ENCODE measurements at places on chromosomes 7 and 10. TPM values are rescaled to one million over a fixed set of nuclear protein-coding genes. Genes with fewer than 3 reads are reported as not detected.

Gene TSPAN15
- 1.1 TPM for total RNA-seq

DNA sequence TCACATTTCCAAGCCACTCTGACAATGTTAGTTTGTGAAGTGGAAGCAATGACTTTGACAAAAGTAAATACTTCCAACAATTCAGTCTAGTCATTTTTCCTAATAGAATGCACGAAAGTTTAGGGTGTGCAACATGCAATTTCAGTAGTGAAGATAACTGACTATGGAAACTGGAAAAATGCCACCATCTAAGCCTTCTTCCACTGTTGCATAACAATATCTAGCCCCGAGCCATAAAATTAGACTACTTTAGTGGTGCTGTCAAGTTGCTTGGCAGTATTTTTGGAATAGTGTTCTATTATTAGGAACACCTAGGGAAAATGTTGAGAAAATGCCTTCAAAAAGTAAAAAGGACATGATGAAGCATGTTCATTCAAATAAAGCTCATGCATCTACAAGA is 17.9 kb downstream of the SEMA3A start:
- no peak for DNase-seq
- H3K36me3 ChIP-seq: no peaks in the 10 kb centered on the region
- H3K27me3 ChIP-seq: no peaks in the 10 kb centered on the region
- H3K27ac ChIP-seq: no peak overlapping the region
- peaks cover under 1% of the 10 kb centered on the region for H3K4me1 ChIP-seq
- H3K4me3 ChIP-seq: no peak overlapping the region

Gene CALML3
- not detected for total RNA-seq

Gene TNS3
- total RNA-seq: 0.12 TPM

GRCh38 chr7:148028165-148028564 is 562.4 kb upstream of the C7orf33 start:
- H3K27ac ChIP-seq: no peak overlapping the region
- no peak overlapping the region for H3K4me3 ChIP-seq
- H3K27me3 ChIP-seq: no peaks in the 10 kb centered on the region

GRCh38 chr7:97025983-97026714 is 1.5 kb upstream of the DLX5 start:
- peaks cover 69% of the 10 kb centered on the region for H3K27me3 ChIP-seq
- DNase-seq: peak; percentile 41
- H3K36me3 ChIP-seq: no peaks in the 10 kb centered on the region
- H3K4me1 ChIP-seq: peaks cover 56% of the 10 kb centered on the region
- no peak overlapping the region for H3K27ac ChIP-seq

DNA sequence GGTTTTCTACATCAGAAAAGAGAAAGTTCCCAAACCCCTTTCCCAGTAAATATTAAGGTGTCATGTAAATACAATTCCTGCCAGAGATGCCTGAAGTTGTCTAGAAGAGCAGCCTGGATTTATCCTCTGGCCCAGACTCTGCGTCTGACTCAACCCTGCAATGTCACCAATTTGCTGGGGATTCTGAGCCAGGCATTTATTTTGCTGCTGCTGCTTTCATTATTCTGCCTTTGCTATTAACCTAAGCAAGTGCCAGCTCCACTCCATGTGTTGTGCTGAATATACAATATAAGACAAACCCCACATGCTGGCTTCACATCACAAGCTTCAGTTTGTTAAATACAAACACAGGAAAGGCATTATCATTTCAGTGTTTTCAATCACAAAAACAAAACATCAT is 59.1 kb downstream of the ELAPOR2 start:
- peaks cover 4% of the 10 kb centered on the region for H3K27me3 ChIP-seq
- H3K27ac ChIP-seq: no peak overlapping the region
- H3K36me3 ChIP-seq: no peaks in the 10 kb centered on the region
- DNase-seq: no peak

Gene CARD11
- 105 TPM for total RNA-seq

Gene PMS2
- total RNA-seq: 19.4 TPM

Gene GRM3
- not detected for total RNA-seq

- no peak overlapping the region for H3K27ac ChIP-seq
- H3K4me1 ChIP-seq: no peaks in the 10 kb centered on the region
Observed at GRCh38 chr7:47260270-47260669, 321.6 kb downstream of the TNS3 start.

DNA sequence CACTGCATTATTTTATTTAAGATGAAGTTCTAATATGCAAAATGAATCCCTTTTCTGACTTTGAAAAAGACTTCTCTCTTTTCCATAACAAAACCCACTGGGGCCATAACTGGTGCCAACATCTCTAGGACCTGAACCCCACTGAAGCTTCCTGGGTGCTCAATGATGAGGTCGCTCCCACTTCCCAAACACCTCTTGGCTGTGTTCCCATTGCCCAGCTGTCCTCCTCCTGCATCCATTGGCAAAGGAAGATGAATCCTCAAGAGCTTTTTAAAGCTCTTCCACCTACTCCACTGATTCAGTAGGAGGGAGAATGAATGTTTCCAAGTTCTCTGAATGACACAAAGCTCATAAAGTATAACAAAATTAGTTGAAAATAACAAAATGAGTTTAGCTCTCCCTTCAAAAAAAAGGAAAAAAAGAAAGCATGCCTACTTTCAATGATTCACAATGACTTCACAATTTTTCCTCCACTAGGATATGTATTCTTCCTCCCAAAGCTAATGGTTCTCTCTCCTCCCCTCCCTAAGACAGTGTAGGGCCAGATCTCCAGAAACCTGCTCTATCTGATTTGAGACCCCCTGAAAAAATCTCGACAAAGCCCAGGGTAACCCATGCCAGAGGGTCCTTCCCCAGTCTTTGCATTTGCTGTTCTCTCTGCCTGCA is 64.8 kb downstream of the SORBS1 start:
- no peaks in the 10 kb centered on the region for H3K36me3 ChIP-seq
- no peak for DNase-seq
- no peaks in the 10 kb centered on the region for H3K27me3 ChIP-seq
- no peak overlapping the region for H3K4me3 ChIP-seq
- H3K27ac ChIP-seq: no peak overlapping the region

- H3K4me1 ChIP-seq: no peaks in the 10 kb centered on the region
- DNase-seq: no peak
- H3K27me3 ChIP-seq: no peaks in the 10 kb centered on the region
- H3K27ac ChIP-seq: no peak overlapping the region
Observed at GRCh38 chr7:4800926-4801838, 25.8 kb downstream of the AP5Z1 start.

GRCh38 chr10:13440185-13441061 is 88.4 kb downstream of the BEND7 start:
- peaks cover 38% of the 10 kb centered on the region for H3K27me3 ChIP-seq
- H3K36me3 ChIP-seq: no peaks in the 10 kb centered on the region
- DNase-seq: peak; percentile 75
- peak overlapping the region; percentile 61 for H3K4me3 ChIP-seq

DNA sequence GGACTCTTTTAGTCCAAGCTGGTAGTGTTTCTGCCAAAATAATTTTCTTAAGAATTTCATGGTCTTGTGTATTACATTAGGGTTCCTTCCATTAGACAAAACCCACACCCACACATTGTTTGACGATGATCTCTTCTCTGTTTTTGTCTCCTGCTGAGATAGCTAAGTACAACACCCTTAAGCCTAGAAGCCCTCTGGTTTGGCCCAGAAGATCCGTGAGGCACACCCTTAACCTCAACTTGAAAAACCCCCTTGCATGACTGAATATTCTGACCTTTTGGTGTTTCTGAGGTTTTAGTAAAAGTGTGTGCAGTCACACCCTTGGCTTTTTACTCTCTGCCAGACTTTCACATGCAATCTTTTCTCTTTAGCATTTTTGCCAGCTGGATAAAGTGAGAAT is 29.3 kb upstream of the ERCC6 start:
- H3K36me3 ChIP-seq: no peaks in the 10 kb centered on the region
- no peak for DNase-seq
- H3K27ac ChIP-seq: no peak overlapping the region

DNA sequence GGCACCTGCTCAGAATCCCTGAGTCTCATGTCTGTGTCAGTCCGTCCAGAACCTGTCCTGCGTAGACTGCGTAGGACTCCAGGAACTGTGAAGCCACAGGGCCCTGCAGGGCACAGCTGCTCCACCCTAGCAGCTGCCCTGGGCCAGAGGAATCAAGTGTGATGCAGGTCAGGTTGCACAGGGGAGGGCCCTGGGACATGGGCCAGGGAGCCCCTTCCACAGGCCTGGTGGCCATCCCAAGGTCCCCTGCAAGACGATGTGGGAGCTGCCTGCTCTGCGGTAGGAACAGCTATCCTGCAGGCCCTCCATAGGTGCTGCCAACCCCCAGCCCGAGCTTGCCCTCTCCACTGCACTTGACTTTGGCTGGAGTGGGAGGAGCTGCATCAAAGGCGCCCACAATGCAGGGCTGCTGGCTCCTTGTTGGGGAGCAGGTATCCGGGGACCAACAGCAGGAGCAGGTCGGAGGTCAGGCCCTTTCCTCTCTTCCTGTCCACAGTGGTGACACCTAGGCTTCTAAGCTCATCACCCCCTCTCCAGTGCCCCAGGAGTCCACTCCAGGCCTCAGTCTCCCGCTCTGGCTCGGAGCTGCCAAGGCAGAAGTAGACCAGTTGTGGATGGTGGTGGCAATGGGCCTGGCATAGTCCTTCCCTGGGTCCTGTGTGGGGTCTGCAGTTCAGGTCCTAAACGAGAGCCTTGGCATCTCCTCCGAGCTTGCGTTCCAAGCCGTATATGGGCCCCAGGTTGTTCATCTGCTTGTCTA is 149.1 kb downstream of the MAPK8 start:
- no peak overlapping the region for H3K4me3 ChIP-seq
- H3K4me1 ChIP-seq: no peaks in the 10 kb centered on the region
- no peak for DNase-seq
- H3K36me3 ChIP-seq: no peaks in the 10 kb centered on the region

DNA sequence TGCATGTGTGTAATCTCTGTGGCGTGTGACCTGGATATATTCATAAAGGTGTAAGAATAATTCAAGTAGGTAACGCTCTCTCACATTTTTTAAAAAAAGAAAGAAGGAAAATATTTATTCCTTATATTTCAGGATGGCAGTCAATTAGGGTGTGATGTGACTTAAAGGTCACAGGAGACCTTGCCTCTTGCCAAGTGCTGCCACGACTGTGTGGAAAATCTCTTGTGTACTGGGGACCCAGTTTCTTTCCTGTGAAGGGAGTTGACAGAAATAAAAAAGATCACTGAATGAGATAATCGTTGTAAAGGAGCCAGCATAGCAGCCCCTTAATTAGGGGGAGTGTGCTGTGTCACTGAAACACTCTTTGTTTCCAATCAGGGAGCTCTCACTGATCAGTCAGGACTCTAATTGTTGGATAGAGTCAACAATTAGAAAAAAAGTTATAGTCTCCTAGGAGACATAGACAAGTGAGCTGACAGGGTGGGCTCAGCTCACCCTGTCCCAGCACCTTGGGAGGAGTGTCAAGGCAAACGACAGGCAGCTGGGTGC is 31.1 kb downstream of the PTPRE start:
- no peak for DNase-seq
- H3K36me3 ChIP-seq: no peaks in the 10 kb centered on the region
- H3K27ac ChIP-seq: no peak overlapping the region
- H3K27me3 ChIP-seq: peaks cover 6% of the 10 kb centered on the region

DNA sequence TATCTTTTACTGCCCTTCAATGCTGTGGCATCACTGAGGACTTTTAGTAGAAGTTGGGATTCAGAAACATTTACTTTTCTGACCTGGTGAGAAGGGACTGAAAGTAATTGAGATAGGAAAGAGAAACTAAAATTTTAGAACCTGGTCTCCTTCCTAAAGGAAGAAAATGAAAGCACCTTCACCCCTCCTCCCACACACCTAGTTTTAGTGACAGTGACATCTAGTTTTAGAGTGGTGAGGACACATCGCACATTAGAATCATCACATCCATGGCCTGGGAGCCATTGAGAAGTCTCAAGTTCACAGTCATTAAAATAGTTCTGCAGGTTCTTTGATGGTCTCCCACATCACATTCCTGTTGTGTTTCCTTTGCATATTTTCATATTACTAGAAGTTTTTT is 16.1 kb downstream of the TAS2R41 start:
- no peak for DNase-seq
- no peaks in the 10 kb centered on the region for H3K36me3 ChIP-seq
- H3K27me3 ChIP-seq: no peaks in the 10 kb centered on the region
- peaks cover 27% of the 10 kb centered on the region for H3K4me1 ChIP-seq

- no peak overlapping the region for H3K27ac ChIP-seq
- H3K4me3 ChIP-seq: no peak overlapping the region
- H3K27me3 ChIP-seq: no peaks in the 10 kb centered on the region
- DNase-seq: no peak
Observed at GRCh38 chr7:102185796-102186195, 100.9 kb upstream of the SH2B2 start.

GRCh38 chr10:17316488-17317170 is 88.6 kb downstream of the VIM start:
- H3K36me3 ChIP-seq: no peaks in the 10 kb centered on the region
- H3K27me3 ChIP-seq: peaks cover 4% of the 10 kb centered on the region
- no peak for DNase-seq

- no peak overlapping the region for H3K27ac ChIP-seq
- no peak for DNase-seq
Observed at GRCh38 chr7:155263051-155263450, 34.6 kb upstream of the INSIG1 start.

- H3K4me1 ChIP-seq: peaks cover 8% of the 10 kb centered on the region
- H3K4me3 ChIP-seq: peak within 1 kb of the TSS; percentile 21
- H3K27me3 ChIP-seq: peaks cover 44% of the 10 kb centered on the region
Observed at GRCh38 chr10:49761789-49762565, at the start of gene OGDHL. Gene OGDHL, minus strand, starts transcription at chr10:49762323. Its CDS starts 3,731 bp downstream, at chr10:49758592.

DNA sequence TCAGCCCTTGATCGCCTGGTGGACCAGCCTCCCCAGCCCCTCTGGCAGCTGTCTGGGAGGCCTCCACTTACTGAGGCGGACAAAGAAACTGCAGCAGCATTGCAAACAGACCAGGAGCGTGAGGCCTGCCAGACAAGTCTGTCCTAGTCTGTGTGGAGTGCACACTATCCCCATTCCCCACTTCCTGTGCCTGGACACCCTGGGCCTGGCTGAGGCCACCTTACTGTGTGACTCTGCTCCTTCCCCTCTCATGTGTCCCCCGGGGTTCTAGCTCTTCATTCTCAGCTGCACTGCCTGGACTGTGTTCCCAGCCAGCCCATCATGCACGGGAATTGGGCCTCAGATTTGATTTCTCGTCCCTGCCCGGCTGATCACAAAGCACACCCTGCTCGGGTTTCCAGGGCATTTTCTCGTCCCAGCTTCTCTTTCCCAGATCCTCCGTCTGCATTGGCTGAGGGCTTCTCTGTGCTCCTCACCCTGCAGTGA is 16.7 kb upstream of the C10orf90 start:
- no peak for DNase-seq
- H3K4me3 ChIP-seq: no peak overlapping the region
- peaks cover 2% of the 10 kb centered on the region for H3K27me3 ChIP-seq
- no peaks in the 10 kb centered on the region for H3K4me1 ChIP-seq
- no peak overlapping the region for H3K27ac ChIP-seq

Gene SLC26A5
- total RNA-seq: not detected

- H3K27me3 ChIP-seq: no peaks in the 10 kb centered on the region
- H3K4me3 ChIP-seq: no peak overlapping the region
- H3K27ac ChIP-seq: peak overlapping the region; percentile 80
- peak; percentile 25 for DNase-seq
- peaks cover 30% of the 10 kb centered on the region for H3K4me1 ChIP-seq
Observed at GRCh38 chr7:98254951-98255610, 3.0 kb upstream of the TECPR1 start.

DNA sequence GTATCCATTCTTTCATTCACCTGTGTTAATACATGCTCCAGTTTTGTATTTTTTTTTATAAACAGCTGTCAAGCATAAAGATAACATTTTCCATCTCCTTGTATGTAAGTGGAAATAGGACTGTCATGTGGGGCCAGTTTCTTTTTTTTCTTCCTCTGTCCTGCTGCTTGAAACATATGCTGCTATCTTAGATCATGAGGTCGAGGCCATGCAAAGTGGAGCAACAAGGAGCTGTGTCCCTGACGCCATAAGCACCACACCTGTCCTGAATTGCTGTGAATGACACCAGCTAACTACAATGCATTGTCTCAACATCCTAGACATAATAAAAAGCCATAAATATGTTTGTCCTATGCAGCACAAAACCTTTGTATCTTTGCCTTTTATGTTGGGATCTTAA is 37.7 kb upstream of the SLC26A4 start:
- no peaks in the 10 kb centered on the region for H3K27me3 ChIP-seq
- no peak overlapping the region for H3K4me3 ChIP-seq
- no peaks in the 10 kb centered on the region for H3K4me1 ChIP-seq
